ENCODE measurements at places on chromosomes 13 and 19.

DNA sequence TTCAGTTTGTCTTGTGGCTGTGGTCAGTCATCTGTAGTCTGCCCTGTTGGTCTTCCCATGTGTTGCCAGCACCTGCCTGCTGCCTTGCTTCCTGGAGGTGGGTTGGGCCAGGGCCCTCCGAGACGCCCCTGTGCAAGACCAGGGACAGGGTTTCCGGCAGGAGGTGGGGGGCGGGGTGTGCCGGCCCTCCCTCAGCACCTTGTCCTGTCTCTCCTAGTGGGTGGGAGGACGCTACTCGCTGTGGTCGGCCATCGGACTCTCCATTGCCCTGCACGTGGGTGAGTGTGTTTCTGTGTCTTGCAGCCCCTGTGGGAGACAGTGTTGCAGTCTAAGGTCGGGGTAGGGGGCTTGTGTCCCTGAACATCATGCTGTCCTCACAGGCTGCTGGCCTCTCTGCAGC is 11.2 kb upstream of the PDCD2L start:
- no peak for DNase-seq

GRCh38 chr13:75533861-75534260 is 3.8 kb downstream of the COMMD6 start:
- DNase-seq: no peak

- no peak for DNase-seq
Measured at GRCh38 chr13:27140060-27140459, 31.6 kb downstream of the USP12 start.

DNA sequence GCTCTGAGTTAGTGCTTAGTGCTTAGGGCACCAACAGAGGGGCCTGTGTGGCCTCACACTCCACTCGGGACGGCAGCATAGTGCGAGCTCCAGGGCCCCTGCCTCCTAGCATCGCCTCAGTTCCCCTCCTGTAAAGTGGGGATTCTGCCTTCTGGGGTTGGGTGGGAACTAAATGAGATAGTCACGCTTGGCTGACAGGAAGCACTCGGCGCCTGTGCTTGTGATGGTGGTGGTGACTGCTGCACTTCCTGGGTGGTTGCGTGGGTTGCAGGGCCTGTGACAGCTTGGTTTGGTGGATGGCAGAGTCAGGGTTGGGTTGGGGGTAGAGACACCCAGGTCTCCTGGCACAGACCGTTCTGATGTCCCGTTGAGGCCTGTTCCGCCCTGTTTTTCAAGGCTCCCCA is 7.7 kb downstream of the PLEKHF1 start:
- no peak for DNase-seq

- DNase-seq: no peak
Measured at GRCh38 chr19:49398001-49398615, 10.1 kb downstream of the KASH5 start.

- DNase-seq: no peak
Measured at GRCh38 chr13:99071666-99072065, 93.8 kb upstream of the DOCK9 start.

DNA sequence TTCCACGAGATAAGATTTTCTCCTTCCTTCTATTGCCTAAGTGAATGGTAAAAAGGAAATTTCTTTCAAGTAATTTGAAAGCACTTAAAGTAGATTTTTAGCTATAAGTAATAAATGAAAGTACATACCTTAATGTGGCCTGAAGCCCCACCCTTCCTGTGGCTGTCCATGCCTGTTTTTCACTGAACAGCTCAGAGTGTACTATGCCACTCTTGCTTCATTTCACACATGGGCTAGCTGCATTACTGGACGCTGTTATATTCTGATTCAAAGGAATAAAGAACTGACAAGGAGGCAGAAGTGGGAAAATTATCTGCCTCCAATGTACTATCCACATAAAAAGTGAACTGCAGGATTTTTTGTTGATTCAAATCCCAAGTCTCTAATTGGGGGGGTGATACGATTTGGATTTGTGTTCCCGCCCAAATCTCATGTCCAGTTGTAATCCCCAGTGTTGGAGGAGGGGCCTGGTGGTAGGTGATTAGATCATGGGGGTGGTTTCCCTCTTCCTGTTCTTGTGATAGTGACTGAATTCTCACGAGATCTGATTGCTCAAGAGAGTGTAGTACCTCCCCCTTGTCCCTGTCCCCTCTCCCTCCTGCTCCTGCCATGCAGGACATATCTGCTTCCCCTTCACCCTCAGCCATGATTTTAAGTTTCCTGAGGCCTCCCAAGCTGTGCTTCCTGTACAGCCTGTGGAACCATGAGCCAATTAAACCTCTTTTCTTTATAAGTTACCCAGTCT is 154.7 kb upstream of the SGCG start:
- no peak for DNase-seq

- DNase-seq: no peak
Measured at GRCh38 chr13:41809962-41810361, 150.9 kb downstream of the VWA8 start.

- no peak for DNase-seq
Measured at GRCh38 chr19:44758596-44758995, 10.1 kb downstream of the BCL3 start.

DNA sequence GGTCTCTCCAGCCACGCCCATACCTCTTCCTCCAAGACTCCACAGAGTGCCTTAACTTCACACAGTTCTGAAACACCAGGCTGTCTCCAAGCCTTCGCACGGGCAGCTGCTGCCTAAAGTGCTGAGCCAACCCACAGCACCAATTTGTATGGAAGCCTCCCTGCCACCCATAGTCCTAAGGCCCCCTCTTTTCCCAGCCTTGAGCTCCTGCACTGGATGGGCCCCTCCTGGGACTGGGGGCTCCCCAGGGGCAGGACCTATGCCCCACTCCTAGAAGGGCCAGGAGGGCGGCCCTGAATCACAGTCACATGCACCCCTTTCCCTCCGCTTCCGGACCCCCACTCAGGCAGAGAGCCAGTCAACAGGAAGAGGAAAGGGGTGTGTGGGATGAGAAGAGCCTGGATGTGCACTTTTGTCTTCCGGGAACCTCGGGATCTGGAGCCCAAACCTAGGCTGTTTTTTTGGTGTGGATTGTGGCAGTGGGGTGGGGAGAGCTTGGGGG is 5.1 kb upstream of the FCER2 start:
- no peak for DNase-seq

DNA sequence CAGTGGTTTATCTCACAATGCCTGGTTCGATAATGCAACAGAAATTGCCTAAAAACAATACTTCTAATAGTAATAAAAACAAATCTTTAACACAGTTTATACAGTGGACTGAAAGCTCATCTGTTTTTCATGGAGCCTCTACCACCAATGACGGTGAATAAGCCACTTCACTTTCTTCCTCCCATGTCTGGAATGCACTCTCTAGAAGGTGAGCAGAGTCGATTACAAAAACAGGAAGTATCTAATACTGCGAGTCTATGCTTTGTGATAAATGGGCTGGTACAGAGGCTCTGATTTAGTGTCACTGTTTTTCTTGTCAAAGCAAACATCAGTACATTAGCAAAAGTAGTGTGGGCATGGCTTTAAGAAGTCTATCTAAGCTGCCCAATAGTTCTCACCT is 1348.6 kb upstream of the SLC10A2 start:
- no peak for DNase-seq

- no peak for DNase-seq
Measured at GRCh38 chr19:45881909-45882528, 3.9 kb downstream of the IRF2BP1 start.

DNA sequence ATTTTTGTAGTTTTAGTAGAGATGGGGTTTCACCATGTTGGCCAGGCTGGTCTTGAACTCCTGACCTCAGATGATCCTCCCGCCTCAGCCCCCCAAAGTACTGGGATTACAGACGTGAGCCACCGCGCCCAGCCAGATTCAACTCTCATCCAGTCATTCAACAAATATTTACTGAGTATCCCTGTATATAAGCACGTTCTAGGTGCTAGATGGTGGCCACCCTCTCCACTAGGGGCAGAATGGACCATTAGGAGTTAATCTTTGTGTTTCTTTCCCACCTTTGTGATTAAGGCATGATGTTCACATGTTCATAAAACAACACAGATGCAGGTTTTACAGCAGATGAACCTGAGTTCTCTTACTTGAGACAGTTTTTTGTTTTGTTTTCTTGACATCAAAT is 7.3 kb downstream of the SHKBP1 start:
- DNase-seq: no peak
